ENCODE measurements at places on chromosomes 11 and 22. TPM values are rescaled to one million over a fixed set of nuclear protein-coding genes. Genes with fewer than 3 reads are reported as not detected.
A peak's percentile ranks its signal among the peaks of the same experiment; 100 is the strongest.

Gene POU2AF2
- 0.28 TPM for total RNA-seq

Gene TUBA8
- 1.4 TPM for total RNA-seq

- no peaks in the 10 kb centered on the region for H3K36me3 ChIP-seq
- H3K4me1 ChIP-seq = no peaks in the 10 kb centered on the region
- peak overlapping the region; percentile 79 for H3K4me3 ChIP-seq
- peak; percentile 75 for DNase-seq
- peak overlapping the region; percentile 82 for H3K27ac ChIP-seq
Observed at GRCh38 chr11:8019314-8020243, 32.4 kb downstream of the EIF3F start.

- H3K27ac ChIP-seq = peak overlapping the region; percentile 27
- H3K4me3 ChIP-seq = peak overlapping the region; percentile 39
- no peaks in the 10 kb centered on the region for H3K36me3 ChIP-seq
- H3K4me1 ChIP-seq = peaks cover 1% of the 10 kb centered on the region
- H3K27me3 ChIP-seq = no peaks in the 10 kb centered on the region
- peak; percentile 60 for DNase-seq
Observed at GRCh38 chr11:120985718-120986569, 38.0 kb upstream of the TBCEL start.

- no peaks in the 10 kb centered on the region for H3K36me3 ChIP-seq
- no peak overlapping the region for H3K27ac ChIP-seq
- no peak overlapping the region for H3K4me3 ChIP-seq
- peaks cover 4% of the 10 kb centered on the region for H3K4me1 ChIP-seq
- no peak for DNase-seq
Observed at GRCh38 chr11:126175393-126175792, 36.1 kb downstream of the RPUSD4 start.

DNA sequence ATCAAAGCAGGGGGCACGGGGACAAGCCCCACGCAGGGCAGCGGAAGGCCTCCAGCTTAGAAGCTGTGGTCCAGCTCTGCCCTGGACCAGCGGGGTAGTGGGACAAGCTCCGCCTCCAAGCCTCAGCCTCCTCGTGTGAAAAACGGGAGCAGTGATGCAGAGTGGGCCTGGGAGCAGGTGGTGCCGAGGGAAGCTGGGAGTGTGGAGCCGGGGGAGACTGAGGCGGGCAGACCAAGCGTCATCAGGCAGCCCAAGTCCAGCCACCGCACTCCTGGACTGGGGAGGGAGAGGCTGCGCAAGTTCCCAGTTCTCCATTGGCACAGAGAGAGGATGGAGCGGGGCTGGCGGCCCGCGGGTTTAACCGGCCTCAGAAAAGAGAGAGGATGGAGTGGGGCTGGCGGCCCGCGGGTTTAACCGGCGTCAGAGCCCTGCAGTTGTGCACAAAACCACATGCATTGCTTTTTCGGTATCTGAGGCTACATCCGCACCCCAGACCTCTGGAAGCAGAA, 68.1 kb upstream of the PHF21B start:
- no peak overlapping the region for H3K4me3 ChIP-seq
- no peaks in the 10 kb centered on the region for H3K4me1 ChIP-seq
- no peaks in the 10 kb centered on the region for H3K27me3 ChIP-seq
- H3K27ac ChIP-seq = no peak overlapping the region

All from ovary (tissue), 10 donors.